Mesangial cell (primary cell): ENCODE measurements at places on chromosomes 6 and 20. TPM values are rescaled to one million over a fixed set of nuclear protein-coding genes. Genes with fewer than 3 reads are reported as not detected.

The CST4 gene
- total RNA-seq = not detected in 2 replicates

The DEFB132 gene
- total RNA-seq = not detected in 2 replicates

The C6orf15 gene
- 0.13 and 2.0 TPM in 2 replicates for total RNA-seq

The AVP gene
- total RNA-seq = not detected in 2 replicates

The SPATA2 gene
- 3.3 and 3.7 TPM in 2 replicates for total RNA-seq

The EDN3 gene
- not detected in 2 replicates for total RNA-seq

The AHI1 gene
- total RNA-seq = 4.2 and 5.6 TPM in 2 replicates

The OTOR gene
- not detected in 2 replicates for total RNA-seq

The HLA-DRA gene
- not detected in 2 replicates for total RNA-seq
